ENCODE measurements at places on chromosomes 11 and 22. TPM values are rescaled to one million over a fixed set of nuclear protein-coding genes. Genes with fewer than 3 reads are reported as not detected.

The NXPE2 gene
- total RNA-seq: 0.31 TPM

DNA sequence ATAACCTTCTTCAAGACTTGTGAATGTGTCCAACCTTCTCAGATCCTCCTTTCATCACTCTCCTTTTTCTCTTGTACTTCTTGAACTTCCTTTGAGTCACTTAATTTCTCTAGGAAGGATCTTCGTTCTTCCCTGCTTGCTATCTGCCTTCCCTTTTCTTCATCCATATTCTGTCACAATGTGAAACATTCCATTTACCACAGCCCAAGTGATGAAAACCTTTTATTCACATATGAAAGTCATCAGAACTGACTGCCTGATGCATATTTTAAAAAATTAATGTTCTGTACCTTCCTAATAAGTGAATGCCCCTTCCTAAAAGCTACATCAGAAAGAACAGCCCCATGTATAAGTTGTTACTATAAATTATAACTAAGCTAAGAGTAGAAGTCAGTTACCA lies 520.4 kb upstream of the LUZP2 start:
- DNase-seq: no peak

DNA sequence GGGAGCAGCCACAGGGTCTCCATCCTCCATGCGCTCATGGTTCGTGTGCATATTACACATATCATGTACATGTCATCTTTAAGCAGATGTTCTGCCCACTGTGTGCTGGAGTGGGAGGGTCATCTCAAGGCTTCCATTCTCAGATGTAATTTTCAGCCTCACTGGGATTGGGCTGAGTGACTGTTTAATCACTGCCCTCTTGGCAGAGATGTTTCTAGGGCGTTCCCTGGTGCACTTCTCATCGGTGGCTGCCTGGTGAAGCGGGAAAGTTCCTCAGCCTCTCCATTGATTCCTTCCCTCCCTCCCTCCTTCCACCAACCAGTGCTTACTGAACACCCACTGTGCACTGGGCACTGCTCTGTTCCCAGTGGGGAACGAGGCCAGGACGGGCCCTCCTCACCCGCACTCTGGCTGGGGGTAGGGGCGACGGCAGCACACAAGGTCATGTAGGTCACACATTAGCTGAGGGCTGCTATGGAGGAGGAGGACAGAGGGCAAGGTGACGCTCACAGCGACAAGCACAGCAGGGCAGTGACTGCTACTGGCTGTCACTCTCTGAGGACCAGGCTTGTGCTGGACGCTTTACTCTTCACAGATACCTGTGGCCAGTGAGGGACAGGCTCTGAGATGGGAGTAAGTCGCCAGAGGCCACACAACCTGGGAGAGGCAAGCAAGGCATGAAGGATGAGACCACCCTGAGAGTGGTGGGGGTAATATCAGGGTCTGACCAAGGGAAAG lies 22.9 kb downstream of the GNAZ start:
- no peak for DNase-seq

The MS4A4A gene
- total RNA-seq: 2.9 TPM

DNA sequence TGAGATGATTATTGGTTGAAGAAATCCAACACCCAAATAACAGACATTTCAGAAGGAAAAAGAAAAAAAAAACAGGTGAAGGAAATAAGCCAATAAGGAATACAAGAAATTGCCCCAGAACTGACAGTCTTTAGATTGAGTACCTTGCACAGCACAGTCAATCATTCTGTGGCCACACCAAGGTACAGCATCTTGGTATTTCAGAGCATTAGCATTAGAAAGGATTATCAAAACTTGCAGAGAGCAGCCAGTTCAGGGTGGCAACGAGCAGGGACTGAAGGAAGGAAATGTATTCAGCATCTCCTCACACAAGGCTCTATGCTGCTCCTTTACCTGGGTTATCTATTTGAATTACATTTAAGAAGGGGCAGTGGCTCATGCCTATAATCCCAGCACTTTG lies 2.1 kb downstream of the ADA2 start:
- no peak for DNase-seq

The GP1BB gene
- 19.0 TPM for total RNA-seq

DNA sequence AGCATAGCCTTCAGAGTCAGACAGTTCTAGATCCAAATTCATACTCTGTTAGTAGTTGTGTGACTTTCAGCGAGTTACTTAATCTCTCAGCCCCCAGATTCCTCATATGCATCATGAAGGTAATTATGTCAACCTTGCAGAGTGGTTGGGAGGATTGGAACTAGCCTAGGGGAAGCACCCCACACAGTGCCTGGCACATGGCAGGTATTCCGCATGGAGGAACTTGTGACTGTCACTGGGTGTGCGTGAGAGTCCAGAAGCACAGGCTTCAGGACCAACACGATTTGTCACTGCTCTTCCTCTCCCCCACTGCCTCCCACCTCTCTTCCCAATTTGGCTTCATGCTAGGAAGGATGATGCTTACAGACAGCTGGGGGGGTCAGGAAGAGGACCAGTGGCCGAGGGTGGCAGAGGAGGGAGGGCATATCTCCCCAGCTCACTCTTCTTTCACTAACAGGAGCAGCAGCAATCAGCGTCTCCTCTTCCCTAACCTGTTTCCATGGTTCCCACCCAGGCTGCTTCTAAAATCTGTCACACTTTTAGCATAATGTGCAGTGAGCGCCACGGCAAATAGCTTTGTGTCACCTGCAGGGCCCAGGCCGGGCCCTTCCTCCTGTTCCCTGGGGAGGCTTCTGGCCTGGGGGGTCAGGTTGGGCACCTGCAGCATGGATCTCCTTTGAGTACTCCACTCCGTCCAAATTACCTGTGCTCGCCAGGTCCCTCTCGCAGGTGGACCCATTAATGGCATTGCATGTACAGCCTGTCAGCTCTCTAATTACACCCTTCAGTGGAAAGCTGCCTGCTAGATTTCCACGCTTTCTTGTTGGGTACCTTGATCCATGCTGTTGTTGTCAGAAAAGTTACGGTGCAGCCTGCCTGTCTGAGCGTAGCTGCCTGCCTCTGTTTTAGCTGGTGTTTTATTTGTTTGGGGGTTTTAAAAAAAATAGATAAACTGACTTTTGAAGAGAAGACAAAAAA lies 400.4 kb downstream of the NXPE2 start:
- DNase-seq: no peak

The PAX6 gene
- 0.92 TPM for total RNA-seq

DNA sequence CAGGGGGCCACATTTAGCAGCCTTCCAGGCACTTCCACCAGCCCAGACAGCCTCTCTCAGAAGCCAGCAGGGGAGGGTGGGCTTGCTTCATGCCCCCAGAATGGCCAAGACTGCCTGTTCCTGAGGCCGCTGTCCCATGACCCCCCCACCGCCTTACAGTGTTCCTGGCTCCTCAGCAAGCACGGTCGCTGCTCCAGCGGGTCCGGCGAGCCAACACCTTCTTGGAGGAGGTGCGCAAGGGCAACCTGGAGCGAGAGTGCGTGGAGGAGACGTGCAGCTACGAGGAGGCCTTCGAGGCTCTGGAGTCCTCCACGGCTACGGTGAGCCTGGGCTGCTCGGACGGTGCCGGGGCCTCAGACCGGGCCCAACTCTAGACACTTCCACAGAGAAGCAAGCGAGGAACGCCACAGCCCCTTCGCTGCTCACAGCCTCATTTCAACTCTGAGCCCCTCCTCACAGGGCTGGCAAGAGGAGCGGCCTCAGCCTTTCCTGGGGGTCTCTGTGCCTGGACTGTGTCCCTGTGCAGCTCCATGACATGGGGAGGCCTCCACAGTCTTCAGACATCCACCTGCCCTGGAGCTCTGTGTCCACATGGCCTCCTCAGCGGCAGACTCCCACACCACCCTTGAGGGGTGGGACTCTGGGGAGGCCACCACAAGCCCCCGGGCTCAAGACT lies 668 bp downstream of the F2 start:
- no peak for DNase-seq

The C22orf23 gene
- not detected for total RNA-seq

DNA sequence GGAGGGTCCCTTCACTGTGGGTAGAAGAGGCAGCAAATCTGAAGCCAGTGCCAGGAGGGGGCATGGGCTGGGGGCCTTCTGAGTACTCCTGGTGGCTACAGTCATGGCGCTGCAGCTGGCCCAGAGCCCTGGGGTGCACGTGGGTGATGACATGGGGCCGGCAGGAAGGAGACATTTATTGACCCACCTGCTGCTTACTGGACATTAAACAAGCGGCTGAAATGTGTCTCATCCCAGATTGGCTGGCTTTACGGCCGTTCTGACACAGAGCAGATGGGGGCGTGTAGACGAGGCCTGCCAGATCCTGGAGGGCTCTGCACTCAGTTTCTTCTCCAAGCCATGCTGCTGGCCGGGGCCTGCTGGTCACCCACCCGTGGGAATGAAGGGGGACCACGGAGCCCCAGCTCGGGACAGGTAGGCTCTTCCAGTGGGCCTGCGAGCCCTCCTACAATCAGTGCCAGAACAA lies 906.9 kb downstream of the BRD1 start:
- DNase-seq: no peak

The TBX1 gene
- 28.5 TPM for total RNA-seq

DNA sequence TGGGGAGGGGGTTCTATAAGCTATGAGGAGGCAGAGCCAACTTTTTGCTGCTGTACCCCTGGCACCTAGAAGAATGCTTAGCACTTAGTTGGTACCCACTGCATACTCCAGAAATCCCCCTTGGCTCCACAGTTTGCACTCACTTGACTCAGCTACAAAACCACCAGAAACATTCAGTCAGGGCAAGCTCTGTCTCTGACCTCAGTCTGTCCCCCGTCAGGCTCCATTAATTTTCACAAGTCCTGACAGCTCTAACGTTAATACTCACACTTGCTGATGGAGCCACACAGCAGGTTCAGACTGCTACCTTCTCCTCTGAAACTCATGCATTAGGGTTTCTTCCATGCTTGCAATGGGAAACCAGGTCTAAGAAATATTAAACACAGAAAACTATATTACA lies 81.7 kb downstream of the MPPED2 start:
- no peak for DNase-seq

DNA sequence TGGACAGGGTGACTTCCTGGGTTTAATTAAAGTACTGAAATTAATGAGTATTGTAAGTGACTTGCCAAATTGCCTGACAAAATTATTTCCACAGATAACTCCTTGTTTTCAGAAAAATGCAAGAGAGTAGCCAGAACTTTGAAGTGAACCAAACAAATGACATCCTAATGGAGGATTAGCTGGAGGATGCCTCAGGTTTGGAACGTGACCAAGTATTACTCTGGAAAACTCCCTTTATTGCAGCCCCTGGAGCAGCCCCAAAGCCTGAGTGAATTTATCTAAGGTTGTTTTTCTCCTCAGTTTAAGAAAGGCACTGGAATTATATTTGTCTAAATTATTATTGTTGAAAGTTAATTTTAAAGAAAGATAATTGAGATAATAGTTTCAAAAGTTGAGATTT lies 343.6 kb upstream of the MTNR1B start:
- DNase-seq: no peak

- DNase-seq: no peak
Observed at GRCh38 chr11:5129457-5129877, 8.7 kb downstream of the OR52A5 start.

The EMID1 gene
- 13.8 TPM for total RNA-seq

The MPST gene
- total RNA-seq: 57.4 TPM

DNA sequence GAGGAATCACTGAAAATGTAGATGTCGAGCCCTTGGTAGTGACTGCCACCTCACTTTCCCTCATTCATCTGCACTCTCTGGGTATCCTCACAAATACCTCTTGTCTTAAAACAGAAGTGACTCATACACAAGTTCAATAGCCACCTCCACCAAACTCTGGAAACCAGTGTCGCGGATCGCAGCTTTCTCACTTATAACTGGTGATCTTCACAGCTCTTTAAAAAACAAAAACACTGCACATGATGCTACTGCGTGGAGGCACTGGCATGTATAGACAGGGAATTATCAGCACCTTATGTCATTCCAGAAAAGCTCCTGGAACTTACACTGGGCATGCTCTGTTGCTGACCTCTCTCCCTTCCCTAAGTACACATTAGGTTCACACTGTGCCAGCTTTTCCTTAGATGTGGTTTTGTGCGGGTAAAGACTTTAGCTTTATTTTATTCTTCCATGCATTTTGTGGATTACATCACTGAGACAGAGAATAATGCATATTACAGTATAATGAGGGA lies 425.5 kb upstream of the CADM1 start:
- no peak for DNase-seq

The CASP5 gene
- total RNA-seq: not detected

DNA sequence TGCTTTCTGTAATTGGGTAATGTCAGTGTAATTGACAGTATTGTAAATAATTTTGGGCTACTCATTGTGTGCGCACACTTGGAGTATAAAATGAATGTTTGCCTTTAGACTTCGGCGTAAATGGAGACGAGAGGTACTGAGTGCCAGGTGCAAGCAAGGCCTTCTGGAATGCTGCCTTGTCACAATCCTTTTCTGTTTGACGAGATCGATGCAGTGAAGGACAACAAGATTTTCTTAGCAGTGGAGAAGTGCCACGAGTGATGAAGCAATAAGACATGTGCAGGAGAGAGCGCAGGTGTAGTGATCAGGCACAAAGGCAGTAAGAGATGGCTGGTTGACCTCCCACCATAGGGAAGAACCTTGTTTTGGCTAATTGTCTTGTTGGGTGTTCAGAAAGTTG lies 67.5 kb downstream of the DDX10 start:
- no peak for DNase-seq

DNA sequence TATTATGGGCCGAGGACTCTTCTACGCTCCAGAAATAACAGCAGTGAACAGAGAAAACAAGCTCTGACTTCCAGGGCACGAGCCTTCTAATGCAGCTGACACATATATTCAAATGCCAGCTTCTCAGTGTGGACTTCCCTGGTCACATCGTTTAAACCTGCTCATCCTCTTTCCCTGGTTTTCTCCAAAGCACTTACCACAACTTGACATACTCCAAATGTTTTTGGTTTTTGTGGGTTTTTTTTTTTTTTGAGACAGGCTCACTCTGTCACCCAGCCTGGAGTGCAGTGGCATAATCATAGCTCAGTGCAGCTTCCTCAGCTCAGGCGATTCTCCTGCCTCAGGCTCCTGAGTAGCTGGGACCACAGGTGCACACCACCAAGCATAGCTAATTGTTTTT lies 105.5 kb downstream of the MICAL3 start:
- DNase-seq: no peak

GRCh38 chr11:45347348-45348082 lies 61.4 kb upstream of the SYT13 start:
- no peak for DNase-seq

The ZNF215 gene
- total RNA-seq: 0.51 TPM

GRCh38 chr11:17405232-17406005 lies 17.0 kb upstream of the KCNJ11 start:
- peak; percentile 67 for DNase-seq

DNA sequence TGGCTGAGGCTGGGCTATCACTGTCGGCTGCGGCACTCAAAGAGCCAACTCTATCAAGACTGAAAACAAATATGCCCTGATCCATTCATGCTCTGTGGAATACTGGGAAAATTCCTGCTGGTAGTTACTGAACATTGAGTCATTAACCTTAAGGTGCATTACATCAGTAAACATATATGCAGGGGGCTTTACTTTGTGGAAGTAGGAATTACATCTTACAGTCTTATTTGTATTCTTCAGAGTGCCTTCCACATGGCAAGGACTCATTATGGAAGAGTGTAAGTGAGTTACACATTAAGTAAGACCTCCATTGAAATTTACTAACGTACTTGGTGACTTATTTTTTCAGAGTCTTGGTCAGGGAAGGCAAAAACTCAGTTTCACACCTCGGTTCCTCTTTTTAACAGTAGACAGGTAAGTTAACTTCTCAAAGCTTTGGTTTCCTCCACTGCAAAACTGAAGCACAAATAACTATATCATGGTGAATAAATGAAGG lies 4.5 kb downstream of the OR5B21 start:
- DNase-seq: no peak

GRCh38 chr11:79392161-79392560 lies 48.7 kb downstream of the TENM4 start:
- DNase-seq: no peak
